G401 (cell line): ENCODE measurements at places on chromosomes 3 and 15. TPM values are rescaled to one million over a fixed set of nuclear protein-coding genes. Genes with fewer than 3 reads are reported as not detected.

GRCh38 chr15:73812806-73813465 lies 59.8 kb upstream of the INSYN1 start:
- DNase-seq: peak; percentile 96

DNA sequence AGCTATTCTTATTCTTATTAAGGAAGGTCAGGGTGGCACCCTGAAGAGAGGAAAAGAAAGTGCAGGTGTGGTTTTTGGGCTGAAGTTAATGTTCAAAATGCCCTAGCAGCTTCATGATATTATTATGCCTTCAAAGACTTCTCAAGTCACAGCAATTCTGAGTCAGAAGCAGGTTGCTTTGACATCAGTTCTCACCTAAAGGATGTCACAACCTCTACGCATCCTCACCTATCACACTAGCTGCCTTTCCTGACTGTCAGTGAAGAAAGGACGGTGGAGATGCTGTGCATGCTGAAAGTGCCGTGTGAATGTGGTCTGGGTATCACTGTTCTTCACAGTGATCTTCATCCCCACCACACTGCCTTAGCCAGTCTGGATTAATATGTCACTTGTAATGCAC lies 49.6 kb downstream of the NPTN start:
- DNase-seq: no peak

GRCh38 chr3:132871956-132872355 lies 149.7 kb upstream of the NPHP3 start:
- DNase-seq: no peak

DNA sequence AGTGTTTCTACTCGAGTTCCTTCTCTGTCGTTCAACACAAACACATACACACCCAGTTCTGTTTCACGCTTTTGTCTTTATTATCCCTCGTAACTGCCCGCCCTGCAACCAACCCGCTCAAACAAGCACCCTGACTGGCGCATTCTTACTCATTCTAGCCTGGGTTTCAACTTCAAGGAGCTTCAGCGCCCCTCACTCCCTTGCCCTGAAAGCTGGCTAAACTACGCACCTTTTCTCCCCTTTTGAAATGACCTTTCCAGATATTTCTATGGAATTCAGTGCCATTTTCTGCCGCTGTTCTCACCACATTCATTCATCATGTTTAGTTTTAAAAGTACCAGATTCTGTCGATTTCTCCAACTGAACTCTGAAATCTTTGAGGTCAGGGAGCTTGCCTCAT lies 653 bp upstream of the MFSD1 start:
- DNase-seq: peak; percentile 38

Gene RCCD1
- 0.14 TPM in 1 of 2 replicates, not detected in the other for total RNA-seq

DNA sequence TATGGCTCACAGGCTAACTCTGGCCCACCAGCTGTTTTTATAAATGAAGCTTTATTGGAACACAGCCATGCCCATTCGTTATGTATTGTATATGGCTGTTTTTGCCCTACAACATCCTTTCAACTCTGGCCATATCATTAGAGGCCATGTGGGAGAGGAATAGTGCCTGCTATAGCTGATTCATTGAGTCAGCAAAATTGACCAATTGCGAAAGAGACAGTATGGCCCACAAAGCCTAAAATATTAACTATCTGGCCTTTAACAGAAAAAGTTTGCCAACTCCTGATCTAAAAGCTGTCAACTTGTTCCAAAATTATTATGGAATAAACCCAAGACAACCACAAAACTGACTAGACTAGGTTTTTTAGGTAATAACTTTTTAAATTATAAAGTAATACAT lies 1.4 kb downstream of the NR1I2 start:
- DNase-seq: no peak
